ENCODE measurements at places on chromosomes 12 and 14.

- peak; percentile 85 for DNase-seq
Measured at GRCh38 chr12:122078141-122079032, at the start of gene MLXIP. MLXIP (plus strand) TSS chr12:122078756; CDS start chr12:122078854, 98 bp downstream.

DNA sequence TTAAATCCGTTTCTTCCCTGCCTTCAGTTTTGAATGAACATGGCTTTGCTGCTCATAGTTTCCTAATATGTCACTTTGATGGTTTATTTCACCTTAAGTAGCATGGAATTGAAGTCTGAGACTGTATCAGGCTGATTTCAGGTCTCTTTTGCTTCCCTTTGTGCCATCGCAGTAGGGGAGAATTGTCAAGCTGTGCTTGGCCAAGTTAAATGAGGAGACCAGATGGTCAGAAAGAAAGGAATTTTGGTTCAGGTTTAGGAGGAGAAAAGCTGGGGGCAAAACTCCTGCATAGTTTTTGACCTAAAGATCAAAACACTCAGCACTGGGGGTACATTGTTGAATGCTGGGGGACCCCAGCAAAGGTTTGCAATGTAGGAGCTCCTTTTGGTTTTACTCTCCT lies 398.4 kb downstream of the NUAK1 start:
- no peak for DNase-seq

DNA sequence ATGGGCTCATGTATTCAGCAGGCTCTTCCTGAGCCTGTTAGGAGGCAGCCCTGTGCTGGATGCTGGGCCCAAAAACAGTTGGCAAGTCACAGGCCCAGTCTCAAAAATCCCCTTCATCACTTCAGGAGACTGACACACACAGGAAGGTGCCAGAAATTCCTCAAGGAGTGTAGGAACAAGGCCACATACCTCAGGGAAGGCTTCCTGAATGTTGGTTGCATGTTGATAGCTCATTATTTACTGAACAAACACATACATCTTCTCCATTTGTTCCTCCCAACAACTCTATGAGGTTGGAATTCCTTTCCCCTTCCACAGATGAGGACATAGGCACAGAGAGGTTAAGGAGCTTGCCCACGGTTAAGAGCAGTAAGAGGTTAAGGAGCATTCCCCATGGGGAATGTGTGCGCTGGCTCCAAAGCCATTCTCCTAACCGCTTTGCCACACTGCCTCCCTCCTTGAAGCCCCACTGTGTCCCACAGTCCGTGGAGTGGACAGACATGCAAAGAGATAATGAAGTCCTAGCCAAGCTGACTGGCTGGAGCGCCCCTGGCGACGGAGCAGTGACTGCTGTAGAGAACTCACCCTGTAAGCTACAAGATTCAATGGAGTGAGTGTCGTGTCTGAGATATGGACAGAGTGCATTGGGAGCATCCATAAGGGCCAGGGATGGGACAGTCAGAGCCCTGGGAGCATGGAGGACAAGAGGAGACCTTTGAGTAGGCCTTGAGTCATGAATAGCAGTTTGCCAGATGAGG lies 3.3 kb downstream of the HHIPL1 start:
- DNase-seq = no peak

DNA sequence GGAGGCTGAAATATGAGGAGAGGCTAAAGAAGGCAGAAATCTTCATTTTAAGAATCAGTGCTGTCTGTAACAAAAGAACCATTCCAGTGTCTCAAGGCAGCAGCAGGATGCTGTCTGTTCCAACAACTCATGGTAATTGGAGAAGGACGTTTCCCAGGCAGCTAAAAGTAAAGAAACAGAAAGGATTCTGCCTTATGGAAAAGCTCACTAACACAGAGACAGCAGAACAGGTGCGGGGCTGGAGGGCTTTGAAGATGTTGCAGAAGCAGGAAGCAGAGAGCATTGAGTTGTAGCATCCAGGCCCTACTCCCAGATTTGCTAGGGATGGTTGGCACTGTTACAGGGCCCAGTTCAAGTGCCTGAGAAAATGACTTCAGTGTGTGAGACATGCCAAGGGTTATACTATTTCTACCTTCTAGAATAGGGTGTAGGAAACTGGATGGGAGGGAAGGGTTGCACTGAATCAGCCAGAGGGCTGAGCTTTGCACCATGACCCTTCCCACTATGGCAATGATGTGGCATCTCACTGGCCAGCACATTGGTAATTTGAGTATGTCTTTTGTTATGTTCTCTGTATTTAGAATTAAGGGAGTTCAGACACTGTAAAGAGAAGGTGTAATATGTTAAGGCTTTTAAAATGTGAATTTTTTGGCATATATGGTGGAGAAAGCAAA lies 160.0 kb upstream of the FBXO33 start:
- DNase-seq = peak; percentile 22

DNA sequence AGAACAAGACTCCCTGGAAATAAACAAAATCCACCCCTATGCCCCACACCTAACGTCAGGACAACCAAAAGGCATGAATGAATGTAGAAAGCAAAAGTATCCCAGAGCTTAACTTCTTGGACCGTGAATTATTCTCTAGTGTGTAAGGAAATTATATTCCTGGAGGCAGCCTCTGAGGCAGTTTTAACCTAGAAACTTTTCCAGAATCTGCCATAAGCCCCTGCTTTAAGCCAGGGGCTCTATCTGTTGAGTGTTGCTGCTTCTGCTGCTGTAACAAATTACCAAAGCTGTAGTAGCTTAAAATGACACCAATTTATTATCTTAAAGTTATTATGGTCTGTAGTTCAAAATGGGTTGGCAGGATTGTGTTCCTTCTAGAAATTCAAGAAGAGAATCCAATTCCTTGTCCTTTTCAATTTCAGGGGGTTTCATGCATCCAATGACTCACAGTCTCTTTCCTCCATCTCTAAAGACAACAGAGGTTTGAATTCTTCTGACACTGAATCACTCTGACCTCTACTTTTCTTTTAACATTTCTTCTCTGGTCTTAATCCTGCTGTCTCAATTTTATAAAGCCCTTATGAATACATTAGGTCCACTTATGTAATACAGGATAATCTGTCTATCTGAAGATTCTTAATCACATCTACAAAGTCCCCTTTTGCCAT lies 242.7 kb downstream of the ATXN7L3B start:
- DNase-seq = no peak

- DNase-seq = no peak
Measured at GRCh38 chr12:124389725-124390441, 95.0 kb downstream of the RFLNA start.

- DNase-seq = no peak
Measured at GRCh38 chr14:58677517-58677916, 39.8 kb downstream of the DACT1 start.

GRCh38 chr12:77549383-77550128 lies 281.1 kb upstream of the NAV3 start:
- no peak for DNase-seq

GRCh38 chr12:12088147-12088546 lies 17.4 kb downstream of the BCL2L14 start:
- no peak for DNase-seq

GRCh38 chr12:47755655-47756562 lies 2.8 kb downstream of the RAPGEF3 start:
- no peak for DNase-seq

- DNase-seq = no peak
Measured at GRCh38 chr12:109944561-109945359, 44.7 kb downstream of the TCHP start.

GRCh38 chr12:78612190-78612589 lies 252.4 kb upstream of the SYT1 start:
- no peak for DNase-seq

DNA sequence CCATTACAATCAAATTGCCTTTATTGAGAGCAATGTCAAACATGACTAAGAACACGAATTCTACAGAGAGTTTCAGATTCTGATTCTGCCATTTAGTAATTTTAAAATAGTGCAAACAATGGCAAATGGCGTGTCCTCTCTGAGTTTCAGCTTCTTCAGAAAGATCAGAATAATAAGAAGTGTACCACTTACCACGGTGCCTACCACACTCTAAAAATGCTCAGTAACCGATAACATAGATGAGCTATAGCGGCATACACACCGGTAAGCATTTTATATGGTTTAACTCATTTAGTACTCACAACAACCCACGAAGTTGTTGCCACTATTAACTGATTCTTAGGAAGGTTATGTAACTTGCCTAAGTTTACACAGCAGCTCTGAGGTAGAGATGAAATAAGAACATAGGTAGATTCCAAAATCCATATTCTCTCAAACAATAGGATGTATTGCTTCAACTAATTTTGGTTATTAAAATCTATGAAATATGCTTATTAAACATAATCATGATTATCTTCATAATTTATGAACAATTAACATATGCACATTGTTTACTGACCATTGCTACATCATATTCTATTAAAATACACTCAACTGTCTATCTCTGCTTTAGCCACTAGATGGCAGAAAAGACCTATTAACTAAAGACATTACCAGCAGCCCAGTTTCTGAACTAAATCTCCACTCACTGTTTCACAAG lies 38.3 kb downstream of the SLC6A15 start:
- DNase-seq = peak; percentile 78

- no peak for DNase-seq
Measured at GRCh38 chr14:68800390-68800789, 7.5 kb upstream of the ZFP36L1 start.

GRCh38 chr14:31536201-31536960 lies 24.8 kb upstream of the NUBPL start:
- no peak for DNase-seq

GRCh38 chr12:125528281-125528680 lies 463.0 kb downstream of the AACS start:
- DNase-seq = no peak

DNA sequence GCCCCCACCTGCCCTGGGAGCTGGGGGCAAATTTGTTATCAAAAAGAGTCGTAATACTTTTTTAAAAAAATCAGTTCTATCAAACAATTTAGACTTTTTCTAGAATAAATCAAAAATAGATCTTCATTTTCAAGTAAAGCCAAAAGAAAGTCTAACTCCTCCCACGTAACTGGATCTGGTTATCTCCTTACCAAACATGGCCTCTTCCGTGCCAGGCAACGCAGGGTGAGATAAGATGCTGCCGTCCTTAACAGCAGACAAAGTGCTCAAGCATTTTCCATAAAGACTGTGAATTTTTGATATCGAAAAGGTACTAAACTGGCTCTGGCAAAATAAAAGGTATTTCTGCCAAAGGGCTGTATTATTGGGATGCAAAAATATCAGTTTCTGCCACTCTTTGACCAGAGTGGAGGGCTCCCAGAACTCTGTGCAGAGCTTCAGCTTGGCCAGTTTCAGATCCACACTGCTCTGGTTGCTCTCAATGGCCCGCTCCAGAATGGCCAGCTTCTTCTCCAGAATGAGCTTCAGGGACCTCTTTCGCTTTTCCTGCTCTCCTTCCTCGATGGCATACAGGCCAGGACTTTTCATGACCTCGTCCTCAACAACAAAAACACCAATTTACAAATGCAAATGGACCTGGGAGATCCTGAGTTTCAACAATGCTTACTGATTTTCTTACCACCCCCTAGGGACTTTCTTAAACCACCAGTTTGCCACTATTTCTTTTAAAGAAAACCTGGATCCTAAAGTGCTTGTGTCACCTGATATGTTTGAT lies 29.0 kb downstream of the NRDE2 start:
- DNase-seq = no peak

DNA sequence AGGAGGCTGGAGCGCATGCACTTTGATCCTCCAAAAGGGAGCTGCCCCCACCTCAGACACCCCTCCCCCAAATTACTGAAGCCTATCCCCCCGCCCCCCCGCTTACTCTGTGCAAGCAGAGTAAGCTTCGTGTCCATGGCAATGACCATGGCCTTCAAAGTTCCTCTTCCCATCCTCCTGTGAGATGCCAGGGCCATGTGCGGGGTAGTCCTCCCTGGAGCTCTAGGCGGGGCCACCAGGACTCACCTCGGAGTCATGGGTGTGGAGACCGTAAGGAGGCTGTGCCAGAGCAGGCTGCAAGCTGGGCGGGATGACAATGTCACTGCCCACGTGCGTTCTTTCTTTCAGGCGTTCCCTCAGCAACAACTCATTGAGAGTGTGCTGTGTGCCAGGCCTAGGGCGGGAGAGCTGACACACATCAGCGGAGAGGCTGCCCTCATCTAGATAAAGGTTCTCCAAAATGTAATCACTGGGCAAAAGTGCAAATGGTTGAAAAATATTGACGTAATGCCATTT lies 66.8 kb downstream of the C14orf132 start:
- no peak for DNase-seq

GRCh38 chr12:32920506-32921085 lies 24.0 kb upstream of the PKP2 start:
- no peak for DNase-seq

GRCh38 chr12:21308785-21309184 lies 25.9 kb downstream of the SLCO1A2 start:
- no peak for DNase-seq

DNA sequence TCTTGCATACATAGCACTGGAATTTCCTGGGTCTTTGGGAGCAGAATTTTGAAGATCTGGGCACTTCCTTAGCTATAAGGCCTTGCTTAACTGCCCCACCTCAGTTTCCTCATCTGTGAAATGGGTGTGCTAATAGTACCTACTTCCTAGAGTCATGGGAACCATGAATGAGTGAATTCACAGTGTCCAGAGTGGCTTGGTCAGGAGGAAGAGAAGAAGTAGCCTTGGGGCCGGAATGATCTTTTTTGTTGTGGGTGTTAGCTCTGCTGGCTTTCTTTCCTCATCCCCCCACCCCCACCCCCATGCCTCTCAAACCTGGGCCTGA lies 2.4 kb downstream of the SH2B3 start:
- DNase-seq = no peak

DNA sequence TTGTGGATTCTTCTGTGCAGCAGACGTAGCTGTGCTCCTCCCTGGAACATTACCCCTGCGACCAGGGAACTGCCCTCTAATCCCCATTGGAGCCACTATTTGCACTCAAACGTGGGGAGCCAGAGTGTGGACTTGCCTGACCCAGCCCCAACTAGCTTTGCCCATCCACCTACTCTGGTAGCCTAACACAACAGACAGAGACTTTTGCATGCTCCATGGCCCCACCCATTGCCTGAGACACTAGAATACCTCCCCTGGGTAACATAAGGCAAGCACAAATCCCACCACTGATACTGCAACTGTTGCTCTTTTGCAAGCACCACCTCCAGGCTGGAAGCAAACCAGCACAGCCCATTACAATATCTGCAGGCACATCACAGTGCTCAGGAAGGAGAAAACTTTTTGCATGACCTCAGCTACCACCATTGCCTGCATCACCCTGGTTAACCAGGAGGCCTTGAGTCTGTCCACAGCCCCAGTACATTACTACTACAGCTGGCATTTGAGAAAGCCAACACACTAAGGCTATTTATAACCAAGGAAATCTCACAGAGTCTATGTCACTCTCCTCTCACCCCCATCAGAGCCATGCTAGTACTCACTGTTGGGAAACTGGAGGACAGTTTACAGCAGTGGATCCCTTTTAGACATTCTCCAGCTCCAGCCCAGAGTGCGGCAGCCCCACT lies 15.0 kb downstream of the CEP128 start:
- no peak for DNase-seq

Data from NCI-H2171 treated with DMSO at 0.1 percent for 48 hours (cell line).